Vagina (tissue), 2 donors: ENCODE measurements at places on chromosomes 7 and 10. TPM values are rescaled to one million over a fixed set of nuclear protein-coding genes. Genes with fewer than 3 reads are reported as not detected.

- no peak overlapping the region for H3K4me3 ChIP-seq
- no peak overlapping the region for H3K27ac ChIP-seq
- no peaks in the 10 kb centered on the region for H3K27me3 ChIP-seq
- H3K36me3 ChIP-seq = no peaks in the 10 kb centered on the region
Measured at GRCh38 chr7:93838966-93839365, 51.6 kb downstream of the TFPI2 start.

MMRN2 gene
- 57.2 TPM for total RNA-seq

HOXA9 gene
- 13.0 TPM for total RNA-seq

MAT1A gene
- not detected for total RNA-seq

MYOZ1 gene
- not detected for total RNA-seq

DNA sequence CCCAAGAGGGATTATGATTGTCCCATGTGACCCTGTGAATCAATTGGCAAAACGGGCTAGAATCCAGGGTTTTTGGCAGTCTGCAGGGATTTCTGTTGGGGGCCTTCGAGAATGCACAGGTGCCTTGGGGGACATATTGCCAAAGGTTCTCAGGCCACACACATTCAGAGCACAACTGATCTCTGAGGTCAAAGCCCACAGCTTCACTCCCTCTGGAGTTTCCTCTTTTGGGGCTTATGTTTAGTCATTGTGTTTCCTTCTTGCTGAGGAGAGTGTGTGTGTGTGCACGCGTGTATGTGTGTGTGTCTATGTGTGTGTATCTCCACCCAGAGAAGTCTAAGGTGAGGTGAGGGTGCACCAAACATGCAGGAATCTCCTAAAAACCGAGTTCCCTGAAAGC, 8.8 kb downstream of the PPIF start:
- H3K4me3 ChIP-seq = no peak overlapping the region
- no peaks in the 10 kb centered on the region for H3K36me3 ChIP-seq
- H3K4me1 ChIP-seq = no peaks in the 10 kb centered on the region
- no peak for DNase-seq

C10orf67 gene
- not detected for total RNA-seq

DNA sequence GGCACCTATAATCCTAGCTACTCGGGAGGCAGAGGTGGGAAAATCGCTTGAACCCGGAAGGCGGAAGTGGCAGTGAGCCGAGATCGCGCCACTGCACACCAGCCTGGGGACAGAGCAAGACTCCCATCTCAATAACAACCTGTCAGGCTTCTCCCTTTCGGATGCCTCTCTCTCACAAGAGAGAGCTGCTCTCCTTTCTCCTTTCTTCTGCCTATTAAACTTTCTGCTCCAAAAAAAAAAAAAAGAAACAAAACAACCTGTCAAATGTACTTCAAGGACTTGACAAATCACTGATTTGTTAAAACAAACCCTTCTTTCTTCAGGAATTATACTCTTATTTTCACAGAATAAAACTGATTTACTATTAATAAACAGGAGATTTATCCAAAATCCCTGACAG, 3.6 kb downstream of the PSAP start:
- no peaks in the 10 kb centered on the region for H3K36me3 ChIP-seq
- H3K27ac ChIP-seq = peak overlapping the region; percentile 7
- H3K4me1 ChIP-seq = peaks cover 60% of the 10 kb centered on the region
- H3K4me3 ChIP-seq = no peak overlapping the region

GRCh38 chr10:60466267-60467201, 76.9 kb upstream of the ANK3 start:
- H3K4me1 ChIP-seq = peaks cover 8% of the 10 kb centered on the region
- no peak overlapping the region for H3K27ac ChIP-seq
- H3K4me3 ChIP-seq = no peak overlapping the region
- no peak for DNase-seq
- H3K36me3 ChIP-seq = no peaks in the 10 kb centered on the region
- no peaks in the 10 kb centered on the region for H3K27me3 ChIP-seq

- no peaks in the 10 kb centered on the region for H3K36me3 ChIP-seq
- no peak for DNase-seq
- H3K27ac ChIP-seq = no peak overlapping the region
- H3K4me3 ChIP-seq = no peak overlapping the region
- H3K4me1 ChIP-seq = no peaks in the 10 kb centered on the region
Measured at GRCh38 chr7:37771342-37771741, 77.1 kb upstream of the NME8 start.

HOXA11 gene
- total RNA-seq = 9.8 TPM

- no peak overlapping the region for H3K4me3 ChIP-seq
- no peaks in the 10 kb centered on the region for H3K4me1 ChIP-seq
- DNase-seq = no peak
- H3K36me3 ChIP-seq = no peaks in the 10 kb centered on the region
- H3K27ac ChIP-seq = no peak overlapping the region
Measured at GRCh38 chr10:99765672-99766301, 16.7 kb upstream of the ABCC2 start.

ITGB8 gene
- total RNA-seq = 62.6 TPM

- no peak overlapping the region for H3K4me3 ChIP-seq
- H3K27ac ChIP-seq = peak overlapping the region; percentile 50
- no peaks in the 10 kb centered on the region for H3K27me3 ChIP-seq
- no peaks in the 10 kb centered on the region for H3K36me3 ChIP-seq
Measured at GRCh38 chr10:4652111-4653010, 173.6 kb upstream of the AKR1E2 start.

- no peak overlapping the region for H3K27ac ChIP-seq
- DNase-seq = no peak
- H3K4me1 ChIP-seq = peaks cover 3% of the 10 kb centered on the region
- H3K36me3 ChIP-seq = no peaks in the 10 kb centered on the region
Measured at GRCh38 chr7:33750177-33750576, 155.2 kb upstream of the BMPER start.

CRTAC1 gene
- 2.5 TPM for total RNA-seq

GRCh38 chr10:117078168-117078837, 59.8 kb downstream of the VAX1 start:
- no peaks in the 10 kb centered on the region for H3K27me3 ChIP-seq
- no peaks in the 10 kb centered on the region for H3K4me1 ChIP-seq
- no peak overlapping the region for H3K27ac ChIP-seq

CCDC3 gene
- total RNA-seq = 12.8 TPM

DNA sequence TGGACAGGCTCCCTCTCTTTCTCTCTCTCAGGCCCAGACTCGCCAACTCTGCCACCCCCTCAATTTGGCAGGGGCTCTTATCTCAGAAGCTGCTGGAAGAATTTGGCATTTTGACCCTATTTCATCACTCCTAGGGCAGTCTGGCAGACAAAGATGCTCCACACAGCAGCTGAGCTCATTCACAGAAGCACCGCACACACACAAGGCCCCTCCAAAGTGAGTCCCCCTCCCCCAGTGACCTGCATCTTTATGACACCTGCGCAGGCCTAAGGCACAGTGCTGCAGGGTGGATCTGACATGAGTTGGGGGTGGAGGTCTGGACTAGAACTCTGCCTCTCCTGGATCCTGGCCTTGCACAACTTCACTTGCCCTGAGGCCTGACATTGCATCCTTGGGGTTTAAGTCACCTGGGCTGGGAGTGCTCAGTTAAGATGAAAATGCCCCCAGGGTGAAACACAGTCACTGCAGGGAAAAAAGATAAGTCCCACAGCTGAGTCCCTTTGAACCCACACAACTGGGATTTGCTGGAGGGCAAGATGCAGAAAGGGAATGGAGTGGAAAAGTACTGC, 41.1 kb upstream of the DUSP5 start:
- H3K36me3 ChIP-seq = no peaks in the 10 kb centered on the region
- H3K27me3 ChIP-seq = no peaks in the 10 kb centered on the region
- no peak overlapping the region for H3K27ac ChIP-seq
- no peaks in the 10 kb centered on the region for H3K4me1 ChIP-seq
- no peak overlapping the region for H3K4me3 ChIP-seq

- H3K27ac ChIP-seq = no peak overlapping the region
- DNase-seq = no peak
- no peaks in the 10 kb centered on the region for H3K27me3 ChIP-seq
- peaks cover 4% of the 10 kb centered on the region for H3K4me1 ChIP-seq
- H3K4me3 ChIP-seq = no peak overlapping the region
- no peaks in the 10 kb centered on the region for H3K36me3 ChIP-seq
Measured at GRCh38 chr10:99172128-99172738, 63.4 kb downstream of the HPSE2 start.

PRPS1L1 gene
- not detected for total RNA-seq

- no peaks in the 10 kb centered on the region for H3K36me3 ChIP-seq
- H3K27ac ChIP-seq = no peak overlapping the region
Measured at GRCh38 chr7:28729727-28730126, 228.4 kb downstream of the TRIL start.

ACTL6B gene
- 0.49 TPM for total RNA-seq

TYSND1 gene
- 15.7 TPM for total RNA-seq
